ENCODE measurements at places on chromosomes 2 and 18.

DNA sequence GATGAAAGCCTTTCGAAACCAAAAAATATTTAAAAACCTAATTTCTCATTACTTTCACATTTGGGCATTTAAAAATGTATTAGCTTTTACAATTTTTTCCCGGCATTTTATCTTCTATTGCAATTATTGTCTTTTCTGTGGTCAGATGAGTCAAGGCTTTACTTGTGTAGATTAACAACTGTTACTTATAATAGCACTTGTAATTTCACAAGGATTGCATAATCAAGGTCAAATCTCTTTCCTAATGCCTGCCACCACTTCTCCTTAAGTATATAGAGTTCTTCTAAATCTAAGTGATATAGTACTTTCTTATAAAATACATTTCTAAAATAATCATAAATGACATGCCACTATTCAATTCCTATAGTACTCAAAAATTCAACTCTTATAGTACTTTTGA is 67.2 kb downstream of the SLC8A1 start:
- no peaks in the 10 kb centered on the region for H3K4me1 ChIP-seq
- no peak for DNase-seq
- H3K36me3 ChIP-seq: peaks cover 11% of the 10 kb centered on the region

DNA sequence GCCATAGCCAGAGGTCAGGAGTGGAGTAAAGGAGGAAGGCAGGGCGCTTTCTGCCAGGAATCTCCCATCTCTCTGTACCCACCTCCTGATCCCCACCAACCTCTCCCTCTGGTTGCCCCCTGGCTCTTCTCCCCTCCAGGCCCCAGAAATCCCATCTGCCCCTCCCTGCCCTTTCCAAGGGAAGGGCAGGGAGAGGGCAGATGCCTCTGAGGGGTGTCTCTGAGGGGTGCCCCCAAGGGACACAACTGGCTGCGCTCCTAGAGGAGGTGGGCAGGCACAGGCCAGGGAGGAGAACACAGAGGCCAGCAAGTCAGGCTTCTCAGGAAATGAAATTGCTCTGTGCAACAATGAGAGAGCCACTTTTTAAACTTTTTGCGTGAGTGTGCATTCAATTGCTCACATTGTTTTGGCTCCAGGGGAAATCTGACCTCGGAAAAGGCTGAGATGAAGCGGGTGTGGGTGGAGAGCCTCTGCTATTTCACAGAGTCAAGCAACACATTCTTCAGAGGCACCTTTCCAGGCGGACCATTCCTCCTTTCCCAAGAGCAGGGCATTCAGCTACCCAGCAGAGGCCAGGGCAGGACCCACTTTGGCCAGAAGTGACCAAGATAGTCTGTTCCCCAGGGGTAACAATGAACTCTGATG is 125.5 kb downstream of the SMAD7 start:
- no peak overlapping the region for H3K27ac ChIP-seq
- no peaks in the 10 kb centered on the region for H3K27me3 ChIP-seq
- DNase-seq: no peak
- no peak overlapping the region for H3K4me3 ChIP-seq

DNA sequence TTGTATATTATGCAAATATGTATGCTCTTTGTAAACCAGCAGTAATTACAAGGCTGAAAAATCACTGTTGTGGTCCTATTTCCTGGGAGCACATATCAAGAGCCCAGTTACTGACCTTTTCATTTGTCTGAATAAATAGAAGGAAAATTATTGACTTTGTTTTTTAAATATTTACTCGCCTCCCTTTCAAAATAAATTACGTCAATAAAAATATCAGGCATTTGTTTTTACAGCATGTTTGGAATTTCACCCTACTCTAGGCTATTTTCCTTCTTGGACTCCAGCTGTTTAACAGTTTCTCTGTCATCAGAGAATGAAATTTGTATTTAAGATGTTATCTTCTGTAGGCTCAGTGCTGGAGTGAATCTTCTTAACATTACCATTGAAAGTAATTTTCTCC is 59.9 kb upstream of the LRATD1 start:
- H3K4me3 ChIP-seq: no peak overlapping the region
- H3K27me3 ChIP-seq: no peaks in the 10 kb centered on the region
- no peaks in the 10 kb centered on the region for H3K36me3 ChIP-seq
- DNase-seq: no peak
- H3K27ac ChIP-seq: no peak overlapping the region

DNA sequence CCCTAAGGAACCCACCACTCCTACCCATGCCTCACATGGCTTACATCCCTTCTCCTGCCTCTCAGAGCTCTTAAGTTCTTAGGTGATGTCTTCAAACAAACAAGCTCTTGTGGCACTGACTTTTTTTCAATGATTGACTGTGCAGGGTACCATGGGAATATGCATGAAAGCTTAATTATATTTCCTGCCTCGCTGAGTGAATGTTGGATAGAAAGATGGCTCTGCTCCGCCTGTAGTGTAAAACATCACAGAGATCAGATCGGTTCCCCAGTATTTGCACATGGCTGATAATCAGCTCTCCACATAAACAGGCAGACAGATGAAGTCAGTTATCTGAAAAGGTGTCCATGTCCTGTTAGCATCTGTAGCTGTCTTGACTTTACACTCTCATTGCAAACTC is 820.8 kb downstream of the TDRD15 start:
- no peaks in the 10 kb centered on the region for H3K36me3 ChIP-seq
- no peaks in the 10 kb centered on the region for H3K4me1 ChIP-seq
- no peak overlapping the region for H3K27ac ChIP-seq
- no peaks in the 10 kb centered on the region for H3K27me3 ChIP-seq
- no peak overlapping the region for H3K4me3 ChIP-seq
- DNase-seq: no peak

DNA sequence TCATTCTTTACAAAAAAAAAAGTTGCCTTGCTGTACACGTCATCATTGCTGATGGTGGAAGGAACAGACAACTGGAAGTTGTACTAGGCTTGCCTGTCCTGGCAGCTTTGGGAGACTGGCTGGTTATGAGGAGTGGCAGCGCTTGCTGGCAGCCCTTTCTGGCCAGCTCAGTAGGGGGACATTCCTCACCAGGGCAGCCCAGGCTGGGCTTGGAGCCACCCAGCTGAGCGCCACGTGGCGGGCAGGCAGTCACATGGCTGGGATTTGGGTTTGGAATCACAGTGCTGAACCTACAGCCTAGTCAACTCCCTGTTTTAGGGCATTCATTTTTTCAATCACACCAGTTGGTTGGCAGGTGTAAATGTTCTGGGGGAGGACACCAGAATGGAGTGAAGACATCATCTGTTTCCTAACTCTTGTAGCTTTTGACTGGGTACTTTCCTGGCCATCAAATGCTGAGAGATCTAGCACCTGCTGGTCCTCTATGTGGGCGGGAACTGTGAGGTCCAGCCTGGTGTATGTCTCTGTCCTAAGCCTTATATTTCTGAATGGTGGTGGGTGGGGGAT is 139.3 kb downstream of the SETBP1 start:
- no peaks in the 10 kb centered on the region for H3K36me3 ChIP-seq
- H3K27me3 ChIP-seq: no peaks in the 10 kb centered on the region
- H3K4me3 ChIP-seq: no peak overlapping the region
- no peak for DNase-seq

DNA sequence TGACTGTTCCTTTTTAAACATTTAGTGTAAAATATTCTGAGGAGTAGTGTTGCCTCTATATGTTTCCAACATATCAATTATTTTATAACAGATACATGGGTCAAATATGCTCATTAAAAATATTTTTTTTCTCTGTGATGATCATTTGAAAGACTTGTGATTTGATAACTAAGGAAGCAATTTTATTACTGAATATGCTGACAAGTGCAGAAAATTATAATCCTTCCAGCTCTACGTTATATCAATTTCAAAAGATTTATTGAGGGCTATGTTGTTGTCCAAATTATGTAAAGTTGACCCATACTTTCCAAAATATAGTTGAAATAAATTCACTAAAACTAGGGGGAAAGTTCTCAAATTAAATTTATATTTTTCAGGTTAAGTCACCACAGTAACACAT is 290.6 kb downstream of the NYAP2 start:
- H3K4me3 ChIP-seq: no peak overlapping the region
- no peaks in the 10 kb centered on the region for H3K4me1 ChIP-seq
- H3K27me3 ChIP-seq: peaks cover 8% of the 10 kb centered on the region

DNA sequence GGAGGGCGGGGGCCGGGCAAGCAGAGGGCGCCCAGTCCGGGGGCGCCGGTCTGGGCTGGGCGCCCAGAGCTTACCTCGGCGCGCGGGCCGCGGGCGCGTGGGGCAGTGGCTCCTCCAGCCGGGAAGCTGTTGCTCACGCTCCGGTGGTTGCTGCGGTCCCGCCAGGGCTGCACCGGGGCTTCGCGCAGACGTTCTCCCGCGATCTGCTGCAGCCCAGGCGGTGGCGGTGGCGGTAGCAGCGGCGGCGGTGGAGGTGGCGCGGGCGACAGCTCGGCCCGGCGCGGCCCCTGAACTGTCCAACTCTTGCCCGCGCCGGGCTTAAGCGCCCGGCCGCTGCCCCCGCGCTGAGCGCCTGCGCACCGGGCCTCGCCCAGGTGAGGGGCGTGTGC is 391 bp downstream of the ZNF385B start:
- H3K27ac ChIP-seq: no peak overlapping the region
- no peak overlapping the region for H3K4me3 ChIP-seq
- DNase-seq: no peak
- H3K36me3 ChIP-seq: no peaks in the 10 kb centered on the region
- peaks cover 74% of the 10 kb centered on the region for H3K27me3 ChIP-seq

- no peaks in the 10 kb centered on the region for H3K36me3 ChIP-seq
- no peaks in the 10 kb centered on the region for H3K27me3 ChIP-seq
- no peak overlapping the region for H3K4me3 ChIP-seq
- H3K27ac ChIP-seq: no peak overlapping the region
- DNase-seq: no peak
Observed at GRCh38 chr2:71685941-71686611, 232.7 kb downstream of the DYSF start.

- H3K4me3 ChIP-seq: no peak overlapping the region
- no peak for DNase-seq
- H3K36me3 ChIP-seq: no peaks in the 10 kb centered on the region
- peaks cover 2% of the 10 kb centered on the region for H3K27me3 ChIP-seq
- no peak overlapping the region for H3K27ac ChIP-seq
Observed at GRCh38 chr2:21650569-21650968, 526.8 kb downstream of the TDRD15 start.

DNA sequence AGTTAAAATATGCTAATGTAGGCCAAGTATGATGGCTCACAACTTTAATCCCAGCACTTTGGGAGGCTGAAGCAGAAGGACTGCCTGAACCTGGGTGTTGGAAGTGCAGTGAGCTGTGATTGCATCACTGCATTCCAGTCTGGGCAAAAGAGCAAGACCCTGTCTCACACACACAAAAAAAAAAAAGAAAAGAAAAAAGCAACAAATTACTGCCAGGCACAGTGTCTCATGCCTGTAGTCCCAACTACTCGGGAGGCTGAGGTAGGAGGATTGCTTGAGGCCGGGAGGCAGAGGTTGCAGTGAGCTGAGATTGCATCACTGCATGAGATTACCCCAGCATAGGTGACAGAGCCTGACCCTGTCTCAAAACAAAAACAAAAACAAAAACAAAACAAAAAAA is 110.6 kb downstream of the PRELID3A start:
- H3K4me1 ChIP-seq: no peaks in the 10 kb centered on the region
- H3K4me3 ChIP-seq: no peak overlapping the region
- H3K36me3 ChIP-seq: no peaks in the 10 kb centered on the region
- no peaks in the 10 kb centered on the region for H3K27me3 ChIP-seq

DNA sequence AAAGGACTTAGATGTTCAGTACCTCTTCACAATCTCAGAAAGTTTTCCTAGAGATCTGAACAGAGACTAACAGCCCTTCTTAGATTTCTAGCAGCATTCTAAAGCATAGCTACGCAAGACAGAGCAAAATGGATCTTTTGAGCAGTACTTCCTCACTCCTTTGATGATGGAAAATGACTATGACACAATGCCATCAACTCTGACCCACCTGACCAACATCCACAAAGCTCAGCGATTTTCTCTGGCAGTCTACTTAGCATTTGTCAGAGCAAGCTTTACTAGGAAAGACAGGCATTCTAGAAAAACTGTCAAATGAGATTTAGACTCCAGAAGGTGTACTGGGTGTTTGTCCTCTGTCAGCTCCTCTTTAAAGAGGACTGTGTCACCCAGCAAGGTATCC is 180.9 kb upstream of the ACVR2A start:
- H3K27me3 ChIP-seq: no peaks in the 10 kb centered on the region
- no peak for DNase-seq
- peak overlapping the region; percentile 85 for H3K27ac ChIP-seq
- H3K36me3 ChIP-seq: no peaks in the 10 kb centered on the region
- H3K4me3 ChIP-seq: peak overlapping the region; percentile 56

DNA sequence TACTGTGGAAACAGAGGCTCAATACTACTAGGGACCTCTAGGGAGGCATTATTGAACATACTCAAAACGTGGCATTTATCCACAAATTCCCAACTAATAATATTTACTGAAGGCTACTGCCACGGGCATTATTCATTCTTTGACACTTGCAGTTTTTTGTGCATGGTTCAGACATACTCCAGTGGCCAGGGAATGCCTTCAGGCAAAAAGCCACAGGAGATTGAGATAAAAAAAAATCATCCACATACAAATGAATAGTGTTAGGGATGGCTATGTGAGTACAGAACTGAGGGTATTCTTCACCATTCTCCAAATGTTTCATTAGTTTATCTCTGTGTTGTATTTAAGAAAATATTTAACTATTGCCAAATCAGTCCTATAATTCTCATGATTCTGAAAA is 974.9 kb upstream of the PIK3C3 start:
- H3K4me3 ChIP-seq: no peak overlapping the region
- H3K36me3 ChIP-seq: no peaks in the 10 kb centered on the region
- H3K27me3 ChIP-seq: no peaks in the 10 kb centered on the region
- no peaks in the 10 kb centered on the region for H3K4me1 ChIP-seq
- DNase-seq: no peak
- H3K27ac ChIP-seq: no peak overlapping the region

DNA sequence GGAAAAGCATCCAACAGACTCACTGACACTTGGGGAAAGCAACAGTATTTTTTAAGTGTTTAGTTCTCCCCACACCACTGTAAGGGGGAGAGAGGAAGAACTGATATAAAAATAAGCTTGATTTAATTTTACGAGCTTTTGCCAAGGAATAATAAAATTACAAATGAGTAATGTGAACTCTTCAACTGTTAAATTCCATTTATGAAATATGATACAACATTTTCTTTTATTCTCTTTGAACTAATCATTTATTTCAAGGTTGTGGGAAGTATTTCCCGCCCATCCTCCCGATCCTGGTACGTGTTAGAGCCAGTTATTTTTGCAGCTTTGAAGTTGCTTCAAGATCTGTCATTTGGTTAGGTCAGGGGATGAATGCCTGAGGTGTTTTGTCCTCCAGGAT is 35.2 kb downstream of the WDPCP start:
- DNase-seq: no peak
- H3K4me3 ChIP-seq: no peak overlapping the region
- peaks cover 34% of the 10 kb centered on the region for H3K36me3 ChIP-seq
- H3K4me1 ChIP-seq: peaks cover 17% of the 10 kb centered on the region
- H3K27me3 ChIP-seq: no peaks in the 10 kb centered on the region
